Activated CD8-positive, alpha-beta memory T cell treated with anti-CD3 and anti-CD28 coated beads for 1 hour (primary cell): ENCODE measurements at places on chromosomes 2 and 18.

- DNase-seq = no peak
These were observed 57.5 kb upstream of the FN1 start for GRCh38 chr2:215493376-215493775.

- DNase-seq = no peak
These were observed 227.7 kb downstream of the LRRTM4 start for GRCh38 chr2:77294474-77294873.

- DNase-seq = no peak
These were observed 194.3 kb upstream of the ARL4C start for GRCh38 chr2:234691214-234691575.

DNA sequence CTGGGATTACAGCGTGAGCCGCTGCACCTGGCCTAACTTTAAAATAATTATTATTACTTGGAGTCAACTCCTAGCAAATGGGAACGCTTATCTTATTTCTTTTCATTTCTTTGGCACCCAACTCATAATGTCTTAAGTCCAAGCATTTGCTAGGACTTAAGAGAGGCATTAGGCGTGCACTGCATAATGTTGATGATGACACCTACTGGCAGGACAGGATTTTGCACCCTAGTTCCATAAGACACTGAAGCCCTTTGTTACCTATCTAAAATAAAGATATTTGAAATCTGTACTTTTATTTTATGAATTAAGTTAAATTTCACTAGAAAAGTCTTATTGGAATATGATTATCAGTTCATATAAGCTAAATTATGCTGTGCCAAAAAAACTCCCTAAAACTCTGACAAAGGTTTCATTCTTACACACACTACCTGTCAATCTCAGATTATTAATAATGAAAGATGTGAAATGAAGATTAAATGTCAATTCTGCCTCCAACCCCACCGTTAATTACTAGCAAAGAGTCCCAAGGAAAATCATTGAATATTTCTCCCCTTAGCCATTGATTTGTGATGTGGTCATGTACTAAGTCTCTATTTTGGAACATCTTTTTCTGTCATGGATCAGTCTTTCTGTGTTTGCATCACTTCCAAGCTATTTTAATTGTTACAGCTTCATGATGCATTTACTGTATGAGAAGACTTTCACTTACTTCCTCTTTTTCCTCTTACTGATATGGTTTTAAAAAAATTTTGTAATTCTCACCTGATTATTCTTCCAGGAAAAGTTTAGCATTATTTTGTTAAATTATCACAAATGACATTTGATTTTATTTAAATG is 12.7 kb upstream of the CDH2 start:
- no peak for DNase-seq

DNA sequence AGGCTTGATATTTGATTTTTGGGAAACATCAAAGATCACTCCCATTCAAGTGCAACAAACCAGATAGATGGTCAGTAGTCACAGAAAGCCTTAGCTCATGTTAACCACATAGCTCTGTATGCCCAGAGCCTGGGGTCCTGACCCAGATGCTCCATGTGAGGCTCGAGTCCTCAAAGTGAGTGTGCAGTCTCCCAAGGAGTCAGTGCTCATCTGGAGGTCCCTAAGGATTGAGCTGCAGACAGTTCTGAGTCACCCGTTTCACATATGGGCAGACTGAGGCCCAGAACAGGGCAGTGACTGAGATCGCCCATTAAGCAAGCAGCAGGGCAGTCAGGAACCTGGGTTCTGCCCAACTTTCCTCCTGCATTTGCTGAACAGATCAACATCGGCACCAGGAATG is 9.2 kb downstream of the TMEM37 start:
- DNase-seq = no peak

- no peak for DNase-seq
These were observed 4.4 kb downstream of the NEB start for GRCh38 chr2:151729837-151730236.

GRCh38 chr2:229287823-229288222 is 16.7 kb upstream of the PID1 start:
- DNase-seq = no peak

GRCh38 chr2:173171924-173172643 is 96.4 kb downstream of the MAP3K20 start:
- no peak for DNase-seq

- DNase-seq = no peak
These were observed 58.0 kb downstream of the SMAD2 start for GRCh38 chr18:47872426-47872825.

DNA sequence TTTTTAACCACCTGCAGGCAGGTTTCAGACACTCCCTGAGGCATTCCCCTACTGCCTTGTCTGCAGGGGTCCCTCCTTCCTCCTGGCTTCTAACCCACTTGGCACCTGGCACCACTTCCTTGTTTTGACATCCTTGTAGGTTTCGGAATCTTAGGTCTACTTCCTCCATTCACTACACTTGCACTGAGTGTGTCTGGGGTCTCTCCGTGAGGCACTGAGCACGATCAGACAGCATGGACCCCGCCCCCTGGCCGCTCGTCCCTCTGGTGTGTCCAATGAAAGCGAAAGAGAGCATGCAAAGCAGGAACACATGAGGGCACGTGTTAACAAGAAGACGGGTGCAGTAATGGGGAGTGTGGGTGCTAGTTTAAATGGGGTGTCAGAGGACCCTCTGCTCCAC is 63.8 kb downstream of the HAUS1 start:
- no peak for DNase-seq

DNA sequence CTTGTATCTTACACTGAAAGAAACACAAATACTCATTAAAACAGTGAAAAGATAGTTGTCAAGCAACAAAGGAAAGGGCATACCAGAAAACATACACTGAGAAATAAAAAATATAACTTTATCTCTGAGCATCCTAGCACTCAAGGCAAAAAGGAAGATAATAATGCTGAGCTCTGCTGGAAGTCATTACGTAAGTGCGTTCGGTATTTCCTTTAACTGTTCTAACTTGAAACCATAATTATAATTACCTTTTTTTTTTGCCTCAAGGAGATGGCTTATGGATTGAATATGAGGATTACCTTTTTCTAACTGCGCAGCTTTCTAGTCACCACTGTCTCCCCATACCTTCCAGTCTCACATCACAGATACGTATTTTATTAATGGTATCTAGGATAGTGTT is 308.1 kb downstream of the GBX2 start:
- no peak for DNase-seq

DNA sequence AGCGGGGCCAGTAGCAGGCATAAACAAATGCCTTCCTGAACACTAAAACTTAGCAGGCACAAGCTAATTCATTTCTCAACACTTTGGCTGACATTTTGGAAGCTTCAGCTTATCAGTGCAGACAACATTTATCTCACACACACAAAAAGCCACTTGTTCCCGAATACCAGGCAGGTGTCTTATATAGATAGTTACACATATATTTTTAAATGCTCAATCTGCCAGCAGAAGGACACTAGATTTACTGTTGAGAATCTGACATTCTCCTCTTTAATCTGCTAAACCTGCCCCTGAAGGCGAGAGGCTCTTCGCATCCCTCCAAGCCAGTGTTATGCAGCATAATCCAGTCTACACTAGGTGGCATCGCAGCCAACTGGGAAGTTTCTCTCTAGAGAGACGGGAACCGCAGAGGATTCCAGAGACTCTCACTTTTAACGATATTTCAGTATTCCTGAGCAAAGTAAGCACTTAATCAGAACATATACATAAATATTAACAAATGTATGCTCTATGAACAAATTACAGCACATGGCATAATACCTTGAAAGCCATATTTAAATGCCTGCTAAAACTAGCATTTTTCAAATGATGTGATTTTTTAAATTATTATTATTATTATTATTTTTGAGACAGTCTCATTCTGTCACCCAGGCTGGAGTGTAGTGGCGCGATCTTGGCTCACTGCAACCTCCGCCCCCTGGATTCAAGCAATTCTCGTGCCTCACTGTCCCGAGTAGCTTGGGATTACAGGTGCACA is 90.2 kb upstream of the SCG2 start:
- DNase-seq = no peak

GRCh38 chr2:71005271-71006202 is 10.9 kb upstream of the TEX261 start:
- DNase-seq = no peak

DNA sequence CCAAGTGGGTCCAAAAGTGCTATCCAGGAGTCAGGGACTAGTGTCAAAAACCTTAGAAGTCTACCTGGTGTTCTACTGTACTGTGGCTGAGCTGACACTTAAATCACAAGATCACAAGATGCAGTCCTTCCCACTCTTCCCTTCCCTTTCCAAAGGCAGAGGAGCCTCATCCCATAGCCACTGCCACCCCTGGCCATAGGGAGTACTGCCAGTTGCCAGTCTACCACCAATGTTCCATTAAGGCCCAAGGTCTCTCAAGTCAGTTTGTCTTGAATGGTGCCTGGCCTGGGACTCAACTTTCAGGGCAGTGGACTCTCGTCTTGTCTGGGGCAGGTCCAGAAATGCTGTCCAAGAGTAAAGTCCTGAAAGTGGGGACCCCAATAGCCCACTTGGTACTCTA is 585.6 kb downstream of the NUP35 start:
- DNase-seq = no peak

DNA sequence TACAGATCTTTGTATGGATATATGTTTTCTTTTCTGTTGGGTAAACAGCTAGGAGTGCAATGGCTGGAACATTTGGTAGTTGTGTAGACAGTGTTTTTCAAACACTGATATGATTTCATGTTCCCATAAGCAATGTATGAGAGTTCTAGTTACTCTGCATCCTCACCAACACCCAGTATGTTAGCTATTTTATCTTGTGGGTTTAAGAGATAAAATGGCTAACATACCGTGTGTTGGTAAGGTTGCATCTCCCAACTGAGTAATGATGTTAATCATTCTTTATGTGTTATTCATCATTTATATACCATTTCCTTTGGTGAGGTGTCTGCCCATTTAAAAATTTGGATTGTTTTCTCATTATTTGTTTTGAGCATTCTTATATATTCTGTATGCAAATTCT is 65.7 kb downstream of the LYPD6B start:
- no peak for DNase-seq

- DNase-seq = no peak
These were observed 114.8 kb downstream of the PLB1 start for GRCh38 chr2:28610583-28611201.

DNA sequence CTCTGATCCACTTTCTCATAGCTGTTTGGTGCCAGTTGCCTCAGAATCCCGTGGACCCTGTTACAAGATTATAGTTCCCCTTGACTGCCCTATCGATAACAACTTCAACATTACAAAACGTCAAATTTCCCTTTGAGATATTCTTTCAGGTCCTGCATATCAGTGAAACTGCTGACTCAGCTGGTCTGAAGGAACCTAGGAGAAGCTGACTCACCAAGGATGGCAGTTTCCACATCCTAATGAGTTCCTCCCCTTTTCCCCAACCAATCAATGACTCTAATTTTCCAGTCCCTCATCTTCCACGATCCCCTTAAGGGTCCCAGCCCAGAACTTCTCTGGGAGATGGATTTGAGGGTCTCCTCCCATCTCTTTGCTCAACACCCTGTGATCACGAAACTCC is 27.6 kb upstream of the GNAL start:
- DNase-seq = no peak

DNA sequence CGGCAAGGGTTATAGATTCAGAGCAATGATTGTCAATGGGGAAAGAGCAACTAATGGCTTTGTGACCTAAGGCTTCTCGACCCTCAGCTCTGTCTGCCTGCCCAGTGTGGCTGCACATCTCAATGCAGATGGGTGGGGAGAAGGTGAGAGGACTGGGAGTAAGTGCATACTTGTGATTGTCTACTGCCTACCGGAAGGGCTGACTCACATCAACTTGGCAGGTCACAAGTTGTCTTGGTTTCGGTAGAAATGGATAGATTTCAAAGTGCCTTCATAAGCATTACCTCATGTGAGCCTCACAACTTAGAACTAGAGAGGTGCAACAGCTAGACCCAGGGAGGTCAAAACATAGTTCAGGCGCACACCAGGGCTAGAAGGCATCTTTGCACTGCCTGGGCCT is 29.4 kb downstream of the STAT1 start:
- no peak for DNase-seq
